Suprapubic skin (tissue), 4 donors: ENCODE measurements at places on chromosomes 6 and 20.

DNA sequence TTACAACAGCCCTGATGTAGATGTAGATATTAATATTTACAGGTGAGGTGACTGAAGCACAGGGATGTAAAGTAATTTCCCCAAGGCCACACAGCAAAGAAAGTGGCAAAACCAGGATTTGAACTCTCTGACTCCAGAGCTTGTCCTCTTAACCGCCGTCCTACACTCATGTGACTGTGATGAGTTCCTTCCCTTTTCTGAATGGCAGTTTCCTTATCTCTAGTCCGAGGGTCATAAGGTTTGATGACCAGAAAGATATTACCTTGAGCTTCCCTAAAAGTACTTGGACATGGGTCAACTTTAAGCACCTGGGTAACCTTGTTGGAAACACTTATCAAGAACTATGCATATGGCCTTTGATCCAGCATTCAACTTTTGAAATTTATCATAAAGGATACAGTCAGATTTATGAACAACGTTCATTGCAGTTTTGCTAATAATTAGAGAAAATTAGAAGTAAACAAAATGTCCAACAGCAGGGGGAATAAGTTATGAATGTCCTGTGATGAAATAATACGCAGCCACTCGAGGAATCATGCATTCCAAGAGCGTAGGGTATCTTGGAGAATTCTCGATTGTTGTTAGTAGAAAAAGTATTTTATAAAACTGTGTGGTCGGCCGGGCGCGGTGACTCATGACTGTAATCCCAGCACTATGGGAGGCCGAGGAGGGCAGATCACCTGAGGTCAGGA, 2.3 kb upstream of the TLDC2 start:
- no peak for DNase-seq

DNA sequence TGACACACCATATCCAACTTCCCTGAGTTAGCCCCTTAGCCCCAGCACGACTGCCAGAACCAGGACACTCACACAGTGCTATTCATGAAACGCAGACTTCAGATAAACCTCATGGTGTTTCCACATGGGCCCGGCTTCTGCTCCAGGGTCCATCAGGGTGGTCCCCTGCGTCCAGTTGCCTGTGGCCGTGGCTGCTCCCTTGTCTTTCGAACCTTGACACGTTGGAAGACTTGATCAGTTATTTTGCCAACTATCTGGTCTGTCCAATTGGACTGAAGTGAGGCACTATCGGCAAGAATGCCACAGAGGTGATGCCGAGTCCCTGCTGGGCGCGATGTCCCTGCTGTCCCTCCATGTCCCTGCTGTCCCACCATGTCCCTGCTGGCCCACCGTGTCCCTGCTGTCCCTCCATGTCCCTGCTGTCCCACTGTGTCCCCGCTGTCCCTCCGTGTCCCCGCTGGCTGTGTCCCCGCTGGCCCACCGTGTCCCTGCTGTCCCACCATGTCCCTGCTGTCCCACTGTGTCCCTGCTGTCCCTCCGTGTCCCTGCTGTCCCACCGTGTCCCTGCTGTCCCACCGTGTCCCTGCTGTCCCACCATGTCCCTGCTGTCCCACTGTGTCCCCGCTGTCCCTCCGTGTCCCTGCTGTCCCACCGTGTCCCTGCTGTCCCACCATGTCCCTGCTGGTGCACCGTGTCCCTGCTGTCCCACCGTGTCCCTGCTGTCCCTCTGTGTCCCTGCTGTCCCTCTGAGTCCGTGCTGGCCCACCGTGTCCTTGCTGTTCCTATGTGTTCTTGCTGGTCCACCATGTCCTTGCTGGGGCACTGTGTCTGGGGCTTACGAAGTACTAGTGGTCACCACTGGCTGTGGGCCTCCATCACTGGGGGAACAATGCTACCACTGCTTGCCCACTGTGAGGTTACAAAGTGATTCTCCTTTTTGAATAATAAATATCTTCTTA, 251.4 kb downstream of the DLL1 start:
- DNase-seq, result peak; percentile 74

DNA sequence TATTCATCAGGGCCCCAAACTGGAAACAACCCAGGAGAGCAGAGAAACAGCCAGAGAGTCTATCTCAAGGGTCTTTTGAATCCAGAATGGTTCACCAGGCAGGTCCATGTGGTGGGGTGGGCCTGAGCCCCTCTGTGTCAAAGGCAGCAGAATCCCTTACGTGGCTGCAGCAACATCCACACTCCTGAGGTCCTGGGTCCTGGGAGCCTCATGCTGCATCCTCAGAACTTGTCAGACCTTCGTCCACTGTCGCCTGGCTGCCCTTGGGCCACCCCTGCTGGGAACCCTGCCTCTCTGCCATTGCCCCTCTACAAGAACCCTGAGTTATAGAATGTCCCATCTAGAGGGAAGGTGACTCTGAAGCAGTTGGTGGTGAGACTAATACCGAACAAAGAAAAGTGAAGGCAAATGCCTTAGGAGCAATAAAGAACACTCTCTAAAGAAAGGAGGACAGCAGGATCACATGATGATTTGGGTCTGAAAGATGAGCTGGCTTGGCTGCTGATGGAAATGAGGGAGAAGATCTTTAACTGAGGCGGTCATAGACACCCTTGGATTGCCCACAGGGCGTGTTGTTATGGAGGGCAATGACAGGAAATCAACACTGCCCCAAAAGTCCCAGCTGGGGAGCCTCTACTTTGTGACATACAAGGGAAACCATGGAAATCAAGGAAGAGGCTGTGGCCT, 161.2 kb downstream of the SYNDIG1 start:
- no peak for DNase-seq

GRCh38 chr20:20491110-20491783, 123.3 kb downstream of the INSM1 start:
- DNase-seq, result no peak

DNA sequence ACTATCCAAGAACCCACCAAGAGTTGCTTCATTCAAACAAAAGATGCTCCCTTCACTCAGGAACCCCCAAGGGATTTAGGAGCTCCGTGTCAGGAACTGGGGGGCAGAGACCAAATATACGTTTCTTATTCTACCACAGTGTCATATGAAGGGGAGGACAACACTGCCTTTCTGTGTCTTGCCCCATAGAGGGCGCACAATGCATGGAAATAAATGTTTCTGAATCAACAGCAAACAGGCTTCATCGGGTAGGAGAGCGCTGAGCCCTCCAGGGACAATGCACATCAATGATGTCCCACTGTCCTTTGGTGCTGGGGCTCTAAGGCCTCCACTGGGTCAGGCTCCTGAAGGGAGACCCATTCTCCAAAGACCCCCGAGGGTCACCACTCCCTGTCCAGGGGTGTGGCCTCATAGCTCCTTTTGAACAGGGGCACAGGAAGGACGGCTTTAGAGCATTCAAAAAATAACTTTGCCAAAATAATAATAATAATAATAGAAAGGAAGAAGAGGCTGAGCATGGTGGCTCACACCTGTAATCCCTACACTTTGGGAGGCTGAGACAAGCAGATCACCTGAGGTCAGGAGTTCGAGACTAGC, 31.1 kb downstream of the PLG start:
- DNase-seq, result no peak

DNA sequence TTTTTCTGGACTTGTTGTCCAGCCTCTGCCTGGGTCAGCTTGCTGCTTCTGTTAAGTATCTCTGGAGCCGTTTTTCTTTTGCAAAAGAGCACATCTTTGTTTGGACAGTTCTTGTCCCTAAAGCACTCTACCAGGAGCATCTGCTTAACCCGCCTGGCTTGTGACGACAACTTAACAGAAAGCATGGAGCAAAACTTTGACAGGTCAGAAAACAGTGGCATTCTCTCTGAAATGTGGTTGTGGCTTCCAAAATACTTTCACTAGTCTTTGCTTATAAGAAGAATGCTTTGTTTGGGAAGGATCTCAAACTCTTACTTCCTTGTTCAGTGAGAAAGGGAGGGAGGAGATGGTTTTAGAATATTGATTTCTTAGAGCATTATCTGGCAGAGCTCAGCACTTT, 47.6 kb downstream of the CD109 start:
- no peak for DNase-seq
